ENCODE measurements at places on chromosomes 3 and 15.

- no peak for DNase-seq
These were observed 7.4 kb upstream of the SEMA3B start for GRCh38 chr3:50261505-50261904.

DNA sequence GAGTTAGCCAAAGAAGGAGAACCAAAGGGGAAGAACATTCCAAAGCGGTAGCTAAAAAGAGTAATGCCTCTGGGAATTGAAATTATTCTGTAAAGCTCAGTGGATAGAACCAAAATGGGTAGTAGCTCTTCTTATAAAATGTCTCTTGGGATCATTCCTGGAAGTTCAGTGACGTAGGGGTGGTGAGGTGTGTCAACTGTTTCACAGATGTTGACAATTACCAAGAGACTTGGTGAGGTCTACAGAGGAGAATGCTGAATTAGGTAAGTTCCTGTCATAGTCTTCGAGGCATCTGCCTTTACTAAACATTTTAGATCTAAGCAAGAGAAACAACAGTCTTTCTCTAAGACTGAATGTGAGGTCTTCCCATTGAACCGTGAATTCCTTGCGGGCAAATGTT is 67.8 kb downstream of the TPRG1 start:
- no peak for DNase-seq

GRCh38 chr3:107753494-107753893 is 230.7 kb downstream of the BBX start:
- no peak for DNase-seq

- no peak for DNase-seq
These were observed 80.3 kb downstream of the HMG20A start for GRCh38 chr15:77500989-77501388.

DNA sequence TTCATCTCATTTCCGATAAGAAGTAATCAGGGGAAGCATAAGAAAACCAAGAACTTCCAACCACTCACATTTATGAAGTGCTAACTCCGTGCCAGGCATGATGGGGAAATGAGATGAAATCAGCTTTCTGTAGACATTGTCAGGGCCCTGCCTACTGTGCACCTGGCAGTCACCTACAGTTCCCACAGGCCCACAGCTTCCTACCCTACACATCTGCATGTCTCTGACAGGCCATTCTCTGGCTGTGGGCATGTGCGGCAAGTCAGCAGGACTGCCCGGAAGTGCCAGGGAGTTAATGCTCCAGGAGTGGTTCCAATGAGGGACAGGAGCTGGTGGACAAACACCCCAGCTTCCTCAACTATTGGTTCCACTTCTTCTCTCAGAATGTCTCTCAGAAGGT is 24.3 kb downstream of the EIF1B start:
- DNase-seq = no peak

- no peak for DNase-seq
These were observed 184.7 kb downstream of the RAB11A start for GRCh38 chr15:66053991-66054390.

DNA sequence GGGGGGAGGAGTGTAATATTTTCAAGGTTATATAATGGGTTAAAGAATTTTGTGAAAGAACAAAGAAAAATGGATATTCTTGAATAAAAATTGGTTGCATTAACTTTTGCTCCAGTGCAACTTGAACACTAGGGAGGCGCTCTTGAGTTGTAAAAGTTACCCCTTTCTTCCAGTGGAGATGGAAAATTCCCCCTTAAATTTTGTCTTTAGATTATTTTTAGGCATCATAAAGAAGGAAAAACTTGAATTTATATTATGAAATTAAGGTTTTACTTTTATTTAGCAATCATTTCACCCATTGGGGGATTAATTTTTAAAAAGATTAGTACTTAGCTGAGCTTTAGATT is 550 bp upstream of the CHD2 start:
- DNase-seq = no peak

GRCh38 chr3:138347960-138348753 is at the start of gene MRAS:
Gene MRAS (plus strand): TSS chr3:138348579. CDS start chr3:138372884, 24,305 bp downstream.
- DNase-seq = no peak

- no peak for DNase-seq
These were observed 43.6 kb upstream of the CNOT10 start for GRCh38 chr3:32641356-32641755.

- DNase-seq = no peak
These were observed 137.9 kb downstream of the UACA start for GRCh38 chr15:70625438-70625837.

DNA sequence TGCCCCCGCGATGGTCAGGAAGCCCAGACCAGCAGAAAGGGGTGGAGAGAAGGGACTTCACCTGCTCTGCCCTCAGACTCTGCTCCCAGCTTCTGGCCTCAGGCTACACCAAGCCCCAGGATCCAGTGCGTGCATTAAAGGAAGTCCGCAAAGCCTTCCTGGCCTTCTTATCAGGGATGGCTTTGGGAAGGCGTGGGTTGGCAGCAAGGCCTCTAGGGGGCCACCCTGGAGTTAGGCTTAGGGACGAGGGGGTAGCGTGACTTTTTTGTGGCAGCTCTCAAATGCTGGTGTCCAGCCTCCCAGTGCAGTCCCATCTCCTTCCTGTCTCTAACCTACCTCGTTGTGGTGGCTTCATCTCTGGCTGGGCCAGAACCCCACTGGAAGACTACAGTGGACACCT is 18.9 kb upstream of the RPL29 start:
- no peak for DNase-seq

GRCh38 chr3:127485396-127486170 is 105.0 kb downstream of the TPRA1 start:
- no peak for DNase-seq

DNA sequence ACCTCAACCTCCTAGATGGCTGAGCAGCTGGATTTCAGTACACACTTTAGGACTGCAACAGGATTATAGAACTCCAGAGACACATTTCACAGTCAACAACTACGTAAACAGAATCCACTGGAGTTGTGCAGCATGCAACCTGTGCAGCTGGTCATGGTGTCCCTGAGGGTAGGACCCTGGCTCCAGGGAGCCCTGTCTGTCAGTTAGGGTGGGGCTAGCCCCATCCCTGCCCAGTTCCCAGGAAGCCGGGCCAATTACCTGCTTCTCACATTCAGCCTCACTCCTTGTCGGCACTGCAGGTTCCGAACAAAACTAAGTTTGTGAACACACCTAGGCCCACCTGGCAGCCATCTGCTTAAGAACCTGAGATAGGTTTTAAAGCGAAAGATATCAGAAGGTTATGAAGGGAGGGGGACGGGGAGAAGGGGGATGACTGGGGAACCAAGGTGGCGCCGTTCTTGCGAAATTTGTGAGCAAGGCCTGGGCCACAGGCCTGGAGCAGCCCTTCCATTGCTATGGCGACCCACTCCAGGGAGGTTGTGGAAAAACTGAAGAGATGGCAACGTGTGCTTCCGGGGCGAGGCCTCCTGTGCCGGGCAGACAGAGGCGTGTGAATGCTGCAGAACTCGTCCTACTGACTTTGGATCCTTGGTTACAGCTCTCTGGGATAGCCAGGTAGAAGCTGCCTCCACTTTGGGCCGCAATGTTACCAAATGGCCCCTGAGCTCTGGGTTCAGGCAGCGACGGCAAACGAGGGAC is 25.3 kb downstream of the ACSBG1 start:
- DNase-seq = no peak

DNA sequence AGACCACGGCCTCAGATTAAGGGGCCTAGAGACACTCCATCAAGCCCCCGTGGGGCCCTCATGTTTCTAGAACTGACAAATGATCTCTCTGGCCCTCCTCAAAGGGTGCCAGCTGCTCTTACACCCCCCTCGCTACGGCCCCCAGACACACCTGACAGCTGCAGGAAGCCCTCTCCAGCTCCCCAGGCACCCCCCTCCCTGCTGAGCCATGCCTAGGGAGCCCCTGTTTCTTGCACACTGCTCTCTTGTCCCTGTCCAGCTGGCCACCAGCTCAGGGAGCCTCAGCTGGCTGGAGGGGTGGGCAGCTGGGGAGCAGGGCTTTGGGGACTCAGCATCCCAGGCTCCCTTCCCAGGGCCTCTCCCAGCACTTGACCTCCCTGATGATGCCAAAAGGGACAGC is 14.8 kb downstream of the TNK2 start:
- DNase-seq = no peak

- DNase-seq = no peak
These were observed 44.5 kb downstream of the TMEM44 start for GRCh38 chr3:194588741-194589140.

DNA sequence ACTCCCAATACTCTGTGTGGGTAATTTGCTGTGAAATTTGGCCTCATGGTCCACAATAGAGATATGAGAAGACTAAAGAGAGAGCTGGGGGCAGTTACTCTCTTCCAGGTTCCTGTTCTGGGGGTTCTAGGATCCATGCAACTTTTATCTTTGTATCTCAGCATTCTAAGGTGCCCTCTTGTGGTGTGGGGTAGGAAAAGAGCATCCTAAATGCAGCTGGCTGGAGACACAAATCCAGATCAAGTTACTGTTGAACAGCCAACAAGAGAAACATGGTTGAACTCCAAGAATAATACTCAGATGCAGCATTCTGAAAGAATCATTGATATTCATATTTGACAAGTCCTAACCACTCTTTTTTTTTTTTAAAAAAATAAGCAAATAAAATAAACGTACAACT is 238.2 kb downstream of the GREM1 start:
- no peak for DNase-seq

DNA sequence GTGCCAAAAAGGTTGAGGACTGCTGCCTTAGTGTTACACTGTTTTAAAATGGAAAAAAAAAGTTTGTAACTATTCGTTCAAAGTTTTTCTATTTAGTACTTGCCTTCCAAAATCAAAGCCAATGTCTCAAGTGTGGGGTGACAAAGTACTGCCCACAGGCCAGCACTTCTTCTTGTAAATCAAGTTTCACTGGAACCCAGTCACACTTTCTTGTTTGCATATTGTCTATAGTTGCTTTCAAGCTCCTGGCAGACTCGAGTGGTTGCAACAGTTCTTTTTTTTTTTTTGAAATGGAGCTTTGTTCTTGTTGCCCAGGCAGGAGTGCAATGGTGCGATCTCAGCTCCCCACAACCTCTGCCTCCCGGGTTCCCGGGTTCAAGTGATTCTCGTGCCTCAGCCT is 75.3 kb upstream of the RPL35A start:
- DNase-seq = no peak

DNA sequence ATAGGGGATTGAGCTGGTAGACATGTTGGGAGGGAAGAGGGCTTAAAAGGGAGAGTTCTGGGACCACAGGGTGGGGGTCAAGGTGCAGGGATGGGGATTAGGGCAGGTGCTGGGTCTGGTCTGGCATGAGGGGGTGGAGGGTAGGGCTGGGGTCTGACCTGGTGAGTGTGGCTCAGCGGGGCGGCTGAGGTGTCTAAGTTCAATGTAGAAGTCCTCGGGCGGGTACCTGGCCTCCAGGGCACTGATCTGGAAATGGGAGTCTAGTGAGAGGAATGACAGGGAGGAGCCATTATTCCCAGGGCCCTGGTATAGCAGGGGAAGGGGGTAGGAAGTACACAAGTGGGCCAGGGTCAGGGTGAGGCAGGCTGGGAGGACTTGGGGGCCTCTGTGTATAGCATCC is 39.6 kb downstream of the RAB11A start:
- no peak for DNase-seq

DNA sequence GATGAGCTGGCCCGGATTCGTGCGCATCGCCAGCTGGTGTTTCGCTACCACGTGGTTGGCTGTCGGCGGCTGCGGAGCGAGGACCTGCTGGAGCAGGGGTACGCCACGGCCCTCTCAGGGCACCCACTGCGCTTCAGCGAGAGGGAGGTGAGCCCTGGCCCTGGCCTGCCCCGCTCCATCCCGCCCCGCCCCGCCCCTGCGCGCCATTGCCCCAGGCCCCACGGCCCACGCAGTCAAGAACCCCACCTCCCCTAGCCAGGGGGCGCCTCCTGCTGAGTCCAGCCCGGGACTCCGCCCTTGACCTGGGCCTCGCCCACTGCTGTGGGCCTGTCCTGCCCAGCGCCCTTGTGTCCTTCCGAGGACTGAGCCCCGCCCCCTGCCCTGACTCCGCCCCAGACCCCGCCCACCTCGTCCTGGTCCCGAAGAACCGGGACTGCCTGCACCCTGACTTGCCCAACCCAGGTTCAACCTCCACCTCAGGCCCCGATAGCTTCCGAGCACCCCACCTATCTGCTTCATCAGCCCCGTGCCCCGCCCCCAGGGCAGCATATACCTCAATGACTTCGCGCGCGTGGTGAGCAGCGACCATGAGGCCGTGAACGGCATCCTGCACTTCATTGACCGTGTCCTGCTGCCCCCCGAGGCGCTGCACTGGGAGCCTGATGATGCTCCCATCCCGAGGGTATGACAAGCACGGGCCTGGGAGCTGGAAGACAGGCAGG is 14.8 kb downstream of the NT5DC2 start:
- no peak for DNase-seq

DNA sequence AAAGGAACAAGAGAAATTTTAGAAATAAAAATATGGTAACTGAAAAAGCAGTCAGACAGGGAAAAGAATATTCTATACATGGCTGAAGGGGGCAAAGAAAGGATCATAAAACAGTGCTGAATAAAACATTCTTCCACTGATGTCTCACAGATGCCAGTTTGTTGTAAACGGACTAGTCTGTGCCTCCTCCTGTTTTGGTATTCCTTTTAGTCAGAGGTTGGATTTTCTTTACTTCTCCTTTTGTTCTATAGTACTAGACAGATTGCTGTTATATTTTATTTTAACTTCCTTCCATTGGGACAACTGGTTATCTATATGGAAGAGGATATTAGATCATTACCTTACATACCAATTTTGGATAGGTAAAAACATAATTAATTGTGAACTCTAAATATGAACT is 16.0 kb upstream of the GNB5 start:
- no peak for DNase-seq

GRCh38 chr3:53815067-53815466 is 31.2 kb downstream of the CHDH start:
- no peak for DNase-seq

- no peak for DNase-seq
These were observed 31.8 kb downstream of the FAH start for GRCh38 chr15:80184554-80184953.

DNA sequence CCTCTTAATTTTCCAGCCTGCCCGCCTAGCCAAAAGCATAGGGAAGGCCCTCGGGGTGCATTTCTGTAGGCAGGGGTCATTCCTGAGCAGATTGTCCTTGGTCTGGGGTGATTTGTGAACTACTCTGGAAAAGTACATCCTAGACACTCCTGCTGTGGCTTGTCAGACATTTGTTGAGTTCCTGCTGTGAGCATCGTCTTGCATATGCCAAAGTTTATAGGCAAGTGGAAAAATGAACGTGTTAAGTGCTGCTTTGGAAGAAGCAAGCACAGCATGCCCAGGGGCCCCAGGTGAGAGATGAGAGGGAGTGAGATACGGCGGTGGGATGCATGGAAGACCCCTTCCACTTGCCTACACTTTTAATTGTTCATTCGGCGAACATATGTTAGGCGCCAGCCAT is 237.7 kb upstream of the ST8SIA2 start:
- DNase-seq = no peak

- no peak for DNase-seq
These were observed 95.3 kb downstream of the SLC49A4 start for GRCh38 chr3:122890077-122890719.

- no peak for DNase-seq
These were observed 106.0 kb upstream of the MRPL3 start for GRCh38 chr3:131608741-131609140.

DNA sequence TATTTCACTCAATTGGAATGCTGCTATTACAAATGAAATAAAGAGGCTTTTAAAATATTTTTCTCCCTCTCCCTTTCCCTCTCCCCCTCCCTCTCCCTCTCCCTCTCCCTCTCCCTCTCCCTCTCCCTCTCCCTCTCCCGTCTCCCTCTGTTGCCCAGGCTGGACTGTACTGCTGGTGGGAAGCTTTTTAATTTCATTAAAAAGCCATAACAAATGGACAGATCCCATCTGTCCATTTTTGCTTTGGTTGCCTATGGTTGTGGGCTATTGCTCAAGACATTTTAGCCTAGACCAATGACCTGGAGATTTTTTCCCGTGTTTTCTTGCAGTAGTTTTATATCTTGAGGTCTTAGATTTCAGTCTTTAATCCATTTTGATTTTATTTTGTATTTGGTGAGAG is 107.2 kb upstream of the LRRC3B start:
- no peak for DNase-seq

All from CD4-positive, alpha-beta T cell treated with Interleukin-6 at 100 ng/mL for 8 hours (primary cell).